DND-41 (cell line): ENCODE measurements at places on chromosomes 6 and 20.

- H3K4me1 ChIP-seq = no peaks in the 10 kb centered on the region
- DNase-seq = no peak
- H3K36me3 ChIP-seq = no peaks in the 10 kb centered on the region
- peaks cover 8% of the 10 kb centered on the region for H3K27me3 ChIP-seq
- H3K27ac ChIP-seq = no peak overlapping the region
- no peak overlapping the region for H3K4me3 ChIP-seq
Measured at GRCh38 chr6:123393331-123393730, 243.4 kb downstream of the TRDN start.

GRCh38 chr20:46420878-46421277 is 14.5 kb upstream of the ELMO2 start:
- peaks cover 44% of the 10 kb centered on the region for H3K27me3 ChIP-seq
- no peaks in the 10 kb centered on the region for H3K4me1 ChIP-seq
- H3K4me3 ChIP-seq = no peak overlapping the region
- H3K36me3 ChIP-seq = no peaks in the 10 kb centered on the region
- no peak for DNase-seq

DNA sequence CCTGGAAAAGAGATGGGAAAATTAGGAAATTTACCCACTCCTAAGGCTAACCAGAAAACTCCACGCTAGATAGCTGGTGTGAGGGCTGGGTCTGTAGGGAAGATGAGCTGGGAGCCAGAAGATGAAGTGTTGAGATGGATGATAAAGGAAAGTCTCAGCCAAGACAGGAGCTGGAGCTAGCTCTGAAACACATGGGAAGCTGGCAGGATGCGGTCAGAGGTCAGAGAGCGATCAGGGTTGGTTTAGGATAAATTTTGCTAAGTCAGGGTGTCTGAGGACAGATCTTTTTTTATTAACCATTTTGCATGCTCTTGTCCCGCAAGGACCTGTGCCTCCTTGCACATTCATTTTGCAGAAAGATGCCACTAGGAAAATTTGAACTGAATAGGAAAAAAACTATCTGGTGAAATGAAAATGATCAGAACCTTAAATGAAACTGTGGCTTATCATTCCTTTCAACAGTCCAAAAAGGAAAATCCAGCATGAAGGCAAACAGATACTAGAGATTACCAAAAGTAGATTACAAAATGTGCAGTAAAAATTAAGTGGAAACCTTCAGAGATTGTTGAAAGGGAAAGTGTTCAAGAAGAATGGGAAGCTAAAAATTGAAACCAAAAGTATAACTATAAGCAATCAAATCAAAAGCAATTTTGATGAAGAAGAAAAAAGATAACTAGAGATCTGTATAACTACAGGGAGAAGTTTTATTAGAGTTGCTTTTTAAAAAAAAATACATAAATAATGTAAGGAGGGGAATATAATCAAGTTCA is 10.7 kb upstream of the EDN1 start:
- H3K36me3 ChIP-seq = no peaks in the 10 kb centered on the region
- no peak for DNase-seq
- H3K4me1 ChIP-seq = no peaks in the 10 kb centered on the region
- no peaks in the 10 kb centered on the region for H3K27me3 ChIP-seq
- H3K4me3 ChIP-seq = no peak overlapping the region
- H3K27ac ChIP-seq = no peak overlapping the region

DNA sequence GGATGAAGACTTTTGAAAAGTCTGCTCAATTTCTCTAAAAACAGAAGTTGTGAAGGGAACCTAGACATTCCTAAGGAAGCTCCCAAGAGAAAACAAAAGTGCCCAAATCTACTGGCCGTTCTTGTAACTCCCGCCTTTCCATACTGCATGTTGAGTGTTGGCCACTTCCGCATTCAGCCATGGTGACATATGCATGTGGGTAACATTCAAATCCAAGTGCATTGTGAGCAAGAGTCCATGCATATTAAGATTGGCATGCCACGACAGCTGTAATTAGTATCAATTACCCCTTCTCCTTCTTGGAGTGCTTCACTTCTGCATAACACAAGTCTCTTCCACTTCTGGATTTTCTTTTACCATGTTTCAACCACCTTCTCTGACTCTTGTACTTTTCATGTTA is 8.4 kb downstream of the SLC35D3 start:
- H3K4me1 ChIP-seq = no peaks in the 10 kb centered on the region
- no peak for DNase-seq
- H3K27me3 ChIP-seq = peaks cover 6% of the 10 kb centered on the region
- H3K36me3 ChIP-seq = no peaks in the 10 kb centered on the region
- H3K27ac ChIP-seq = no peak overlapping the region
- H3K4me3 ChIP-seq = no peak overlapping the region

GRCh38 chr6:19332806-19333460 is 504.2 kb upstream of the ID4 start:
- no peak overlapping the region for H3K27ac ChIP-seq
- H3K4me3 ChIP-seq = no peak overlapping the region
- no peaks in the 10 kb centered on the region for H3K27me3 ChIP-seq

DNA sequence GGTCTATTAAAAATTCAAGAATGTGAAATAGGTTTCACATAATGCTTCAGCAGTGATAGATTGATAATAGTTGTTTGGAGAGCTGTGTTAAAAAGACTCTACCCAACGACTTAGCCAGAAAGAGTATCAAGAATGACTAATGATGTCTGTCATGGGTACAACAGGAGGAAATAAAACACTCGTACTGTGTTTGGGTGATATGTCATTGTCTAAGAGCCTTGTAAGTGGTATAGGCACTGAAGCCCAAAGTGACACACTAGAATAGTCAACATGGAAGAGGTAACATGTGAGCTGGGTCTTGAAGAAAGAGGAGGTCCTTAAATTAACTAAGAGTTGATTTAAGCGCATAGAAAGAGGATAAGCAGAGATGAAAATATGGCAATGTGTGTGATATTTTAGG is 471.8 kb upstream of the MAN1A1 start:
- no peak overlapping the region for H3K27ac ChIP-seq
- no peak for DNase-seq
- H3K27me3 ChIP-seq = no peaks in the 10 kb centered on the region
- no peaks in the 10 kb centered on the region for H3K4me1 ChIP-seq
- no peak overlapping the region for H3K4me3 ChIP-seq

DNA sequence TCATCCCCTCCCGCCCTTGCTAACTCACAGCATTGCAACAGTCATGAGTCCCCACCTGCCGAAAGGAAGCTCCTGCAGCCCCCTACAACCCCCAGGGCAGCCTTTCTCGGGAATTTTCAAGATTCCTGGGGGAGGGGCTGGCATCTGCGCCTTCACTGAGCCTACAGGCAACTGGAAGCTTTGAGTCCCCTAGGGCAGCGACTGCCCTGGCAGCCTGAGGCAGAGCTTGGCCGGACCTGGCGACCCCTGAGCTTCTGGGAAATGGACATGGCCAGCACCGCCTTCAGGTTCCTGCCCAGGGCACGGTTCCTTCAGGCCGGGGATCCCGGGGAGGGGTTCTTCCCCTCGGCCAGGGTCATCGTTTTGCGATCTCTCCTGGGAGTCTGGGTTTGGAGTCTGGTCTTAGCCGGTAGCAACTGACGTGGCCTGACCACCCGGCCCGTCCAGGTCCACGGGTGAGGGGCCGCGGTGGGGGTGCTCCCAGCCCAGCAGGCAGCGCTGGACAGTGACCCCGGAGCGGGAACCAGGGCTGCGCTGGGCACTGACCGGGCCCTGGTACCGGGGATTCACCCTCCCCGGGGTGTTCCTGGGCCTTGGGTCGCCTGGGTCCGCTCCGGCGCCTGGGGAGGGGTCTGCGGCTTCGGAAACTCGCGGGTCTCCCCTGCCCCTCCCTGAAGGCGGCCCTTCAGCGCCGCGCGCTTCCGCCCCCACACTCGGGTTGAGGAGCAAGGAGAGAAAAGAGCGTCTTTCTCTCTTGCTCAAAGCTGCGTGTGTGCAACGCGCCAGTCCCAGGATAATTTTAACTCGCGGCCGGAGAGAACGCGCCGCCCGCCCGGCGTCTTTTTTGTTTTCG is 593 bp upstream of the COL9A3 start:
- no peak overlapping the region for H3K27ac ChIP-seq
- H3K4me3 ChIP-seq = no peak overlapping the region
- DNase-seq = no peak

DNA sequence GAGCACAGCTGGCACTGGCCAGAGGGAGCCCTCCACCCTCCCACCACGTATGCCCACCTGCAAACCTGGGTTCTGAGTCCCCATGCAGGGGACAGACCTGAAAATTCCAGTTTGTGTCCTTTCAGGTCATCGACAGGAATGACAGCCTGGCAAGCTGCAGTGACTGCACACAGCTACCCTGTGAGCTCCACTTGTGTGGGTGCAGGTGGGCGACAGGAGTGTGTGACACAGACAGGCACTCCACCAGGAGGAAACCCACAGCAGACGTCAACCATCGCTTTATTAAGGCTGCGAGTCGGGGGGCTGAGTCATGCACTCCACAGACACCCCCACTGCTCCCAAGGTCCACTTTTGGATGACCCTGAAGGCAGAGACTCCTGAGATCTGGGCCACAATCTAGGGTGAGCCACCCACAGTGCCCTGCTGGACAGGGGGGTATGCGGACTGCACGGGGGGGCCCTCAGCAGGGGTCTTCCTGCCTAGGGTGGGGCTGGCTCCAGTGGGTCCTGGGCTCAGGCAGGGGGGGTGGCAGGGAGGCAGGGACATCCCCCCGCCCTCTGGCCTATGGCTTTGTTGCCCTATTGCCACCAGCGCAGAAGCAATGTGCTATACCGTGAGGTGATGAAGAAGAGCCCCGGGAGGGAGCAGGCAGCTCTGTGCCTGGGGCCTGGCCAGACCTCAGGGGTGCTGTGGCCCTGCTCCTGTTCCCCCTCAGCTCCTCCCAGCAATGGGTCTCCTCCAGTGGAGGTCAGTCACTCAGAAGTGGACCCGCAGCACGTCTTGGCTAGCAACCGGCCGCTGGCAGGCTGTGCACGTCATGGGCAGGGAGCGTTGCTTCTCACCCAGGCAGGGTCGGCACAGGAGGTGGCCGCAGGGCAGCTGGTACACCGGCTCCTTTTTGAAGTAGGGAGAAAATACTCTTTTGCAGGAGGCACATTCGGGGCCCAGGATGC is 25.1 kb upstream of the AVP start:
- no peak for DNase-seq
- H3K4me3 ChIP-seq = no peak overlapping the region
- H3K36me3 ChIP-seq = peaks cover 17% of the 10 kb centered on the region
- H3K4me1 ChIP-seq = no peaks in the 10 kb centered on the region
